ENCODE measurements at places on chromosomes 13 and 19.

DNA sequence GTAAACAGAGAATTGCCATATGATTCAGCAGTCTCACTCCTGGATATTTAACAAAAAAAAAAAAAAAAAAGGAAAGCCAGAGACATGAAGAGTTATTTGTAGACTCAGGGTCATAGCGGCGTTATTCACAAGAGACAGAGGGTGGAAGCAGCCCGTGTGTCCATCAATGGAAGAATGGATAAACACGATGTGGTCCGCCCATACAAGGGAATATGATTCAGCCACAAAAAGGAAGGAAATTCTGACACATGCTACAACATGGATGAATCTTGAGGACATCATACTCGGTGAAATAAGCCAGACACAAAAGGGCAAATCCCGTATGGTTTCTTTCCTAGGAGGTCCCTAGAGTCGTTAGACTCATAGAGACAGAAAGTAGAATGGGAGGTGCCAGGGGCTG is 14.8 kb downstream of the ACSBG2 start:
- DNase-seq = no peak

- DNase-seq = no peak
These were observed 38.2 kb downstream of the PDS5B start for GRCh38 chr13:32624441-32624840.

- DNase-seq = no peak
These were observed 2.1 kb upstream of the FBXO17 start for GRCh38 chr19:38977445-38978325.

GRCh38 chr19:49801966-49802661 is 11.0 kb downstream of the FUZ start:
- DNase-seq = no peak

- DNase-seq = no peak
These were observed 87.8 kb downstream of the LMO7 start for GRCh38 chr13:75723901-75724300.

DNA sequence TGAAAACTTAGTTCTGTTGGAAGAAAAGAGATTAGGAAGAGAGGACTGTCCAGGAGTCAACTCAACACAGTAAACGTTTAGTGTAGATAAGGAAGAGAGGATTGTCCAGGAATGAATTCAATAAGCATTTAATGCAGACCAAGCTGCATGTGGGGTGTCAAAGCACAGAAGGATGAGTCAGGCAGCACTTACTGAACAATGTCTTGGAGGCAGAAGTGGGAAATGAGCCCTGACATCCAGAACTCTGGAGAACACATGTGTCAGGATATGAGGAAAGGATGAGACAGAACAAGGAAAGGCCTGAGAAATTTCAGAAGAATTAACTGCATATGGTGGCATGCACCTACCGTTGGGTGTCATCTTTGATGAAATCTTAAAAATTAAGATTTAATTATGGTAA is 429.2 kb upstream of the HTR2A start:
- no peak for DNase-seq

- no peak for DNase-seq
These were observed 13.5 kb upstream of the ADGRE1 start for GRCh38 chr19:6873708-6874431.

GRCh38 chr19:2787115-2787514 is 1.8 kb downstream of the THOP1 start:
- no peak for DNase-seq

DNA sequence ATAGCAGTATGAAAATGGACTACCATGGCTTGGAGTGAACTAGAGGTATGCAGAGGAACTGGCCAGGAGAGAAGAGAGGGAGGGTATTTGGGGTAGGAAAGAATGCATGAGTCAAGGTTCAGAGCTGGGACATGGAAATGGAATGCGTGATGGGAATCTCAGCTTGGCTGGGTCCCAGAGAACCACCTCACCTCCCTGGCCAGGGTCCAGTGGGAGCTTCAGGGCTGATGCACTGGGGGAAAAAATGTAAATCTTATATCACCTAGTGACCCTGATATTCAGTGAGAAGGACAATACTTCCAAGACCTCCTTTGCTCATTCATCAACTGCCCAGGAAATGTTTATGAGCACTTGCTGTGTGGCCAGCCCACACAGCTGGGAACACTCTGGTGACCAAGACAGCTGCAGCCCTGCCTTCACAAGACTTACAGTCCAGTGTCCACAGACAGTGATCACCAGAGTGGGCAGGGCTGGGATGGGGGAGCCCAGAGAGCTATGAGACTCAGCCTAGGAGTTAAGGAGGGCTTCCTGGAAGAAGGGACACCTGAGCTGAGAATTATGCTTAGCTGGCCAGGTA is 12.8 kb downstream of the IGSF23 start:
- peak; percentile 89 for DNase-seq

GRCh38 chr19:35843676-35844481 is 8.4 kb downstream of the NPHS1 start:
- DNase-seq = no peak

GRCh38 chr13:48593536-48593935 is 60.2 kb upstream of the CYSLTR2 start:
- DNase-seq = no peak

- DNase-seq = no peak
These were observed 351.0 kb downstream of the NALCN start for GRCh38 chr13:101065329-101065728.

DNA sequence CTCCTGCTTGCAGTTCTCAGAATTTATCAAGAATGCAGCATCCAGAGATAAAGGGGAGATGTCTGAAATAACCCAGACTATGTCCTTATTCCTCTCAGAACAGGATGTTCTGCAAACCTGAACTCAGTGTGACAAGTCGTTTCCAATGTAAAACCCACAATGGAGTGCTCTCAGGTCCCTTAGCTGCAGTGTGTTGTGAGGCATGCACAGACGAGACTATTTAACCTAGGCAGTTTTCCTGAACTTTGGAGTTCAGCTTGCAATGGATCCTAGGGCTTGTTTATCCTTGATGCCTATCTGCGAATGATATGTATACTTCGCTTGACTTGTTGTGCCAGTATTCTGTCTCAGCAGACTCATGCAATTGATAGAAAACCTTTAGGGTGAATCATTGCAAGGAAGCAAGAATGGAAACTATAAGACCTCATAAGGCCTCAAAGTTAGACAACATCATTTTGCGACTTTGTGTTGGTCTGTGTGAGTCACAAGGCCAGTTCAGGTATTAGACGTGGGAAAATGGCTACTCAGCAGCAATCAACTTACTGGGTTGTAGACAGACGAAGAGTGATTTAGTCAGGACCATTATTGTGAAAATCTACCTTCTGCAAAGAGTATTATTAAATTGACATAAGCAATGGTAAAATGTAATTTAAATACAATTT is 2439.9 kb upstream of the PCDH20 start:
- peak; percentile 53 for DNase-seq

GRCh38 chr13:23434491-23434890 is 989 bp upstream of the SACS start:
- no peak for DNase-seq

DNA sequence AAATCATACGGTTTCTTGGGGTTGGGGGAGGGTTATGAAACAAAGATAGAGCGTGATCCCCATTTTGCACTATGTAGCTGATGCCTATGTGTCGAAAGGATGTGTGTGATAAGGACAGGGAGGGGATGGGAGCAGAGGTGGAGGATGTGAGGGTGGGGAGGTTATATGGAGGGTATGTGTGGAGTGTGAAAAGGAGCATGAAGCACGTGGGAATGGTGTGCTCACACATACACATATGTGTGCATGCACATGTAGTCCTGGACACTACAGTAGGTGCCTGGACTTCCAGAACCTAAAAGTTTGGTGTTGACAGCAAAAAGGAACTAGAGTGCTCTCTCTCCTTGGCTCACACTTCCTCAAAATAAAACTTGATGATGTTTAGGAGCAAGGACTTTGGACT is 25.4 kb downstream of the STOML3 start:
- no peak for DNase-seq

- DNase-seq = no peak
These were observed 55.7 kb downstream of the GGACT start for GRCh38 chr13:100532836-100533435.

- no peak for DNase-seq
These were observed 527 bp upstream of the EMC10 start for GRCh38 chr19:50475736-50476223.

DNA sequence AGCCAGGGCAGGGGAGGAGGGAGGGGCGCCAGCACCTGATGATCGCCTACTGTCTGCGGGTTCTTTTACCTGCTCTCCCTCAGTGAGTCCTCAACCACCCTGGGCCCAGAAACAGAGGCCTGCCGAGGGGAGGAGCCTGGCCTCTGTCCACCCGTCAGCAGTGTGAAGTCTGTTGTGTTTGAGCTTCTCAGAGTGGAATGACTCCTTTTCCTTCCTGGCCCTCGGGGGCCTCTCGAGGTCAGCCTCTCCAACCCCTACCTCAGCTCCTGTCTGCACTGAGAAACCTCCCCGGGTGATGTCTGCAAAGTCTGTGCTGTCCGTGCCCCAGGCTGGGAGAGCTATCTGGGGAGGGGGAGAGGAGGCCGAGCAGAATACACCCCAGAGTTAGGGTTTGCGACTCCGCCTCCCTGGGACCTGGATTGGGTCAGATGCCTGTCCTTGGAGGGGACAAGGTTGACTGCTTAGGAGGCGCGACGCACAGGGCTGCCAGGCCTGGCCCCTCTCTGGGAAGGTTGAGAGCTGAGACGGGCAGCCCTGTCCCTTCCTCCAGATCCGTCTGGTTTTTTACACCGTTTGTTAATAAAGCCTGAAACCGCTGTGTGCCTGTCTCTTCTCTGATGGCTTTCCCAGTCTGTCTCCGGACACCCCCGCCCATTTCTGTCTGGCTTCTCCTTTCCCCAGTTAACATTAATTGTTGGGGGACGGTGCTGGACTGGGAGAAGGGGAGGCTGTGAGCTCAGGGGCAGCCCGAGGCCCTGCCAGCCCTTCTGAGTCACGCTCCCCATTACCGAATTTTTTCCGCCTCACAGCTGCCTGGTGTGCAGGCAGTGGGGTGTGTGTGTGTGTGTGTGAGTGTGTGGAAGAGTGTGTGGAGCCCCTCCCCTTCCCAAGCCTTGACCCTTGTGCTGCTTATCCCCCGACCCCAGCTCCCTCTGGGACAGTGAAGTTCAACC is 989 bp upstream of the SSC5D start:
- peak; percentile 23 for DNase-seq

GRCh38 chr19:45066921-45067661 is 9.2 kb downstream of the ZNF296 start:
- DNase-seq = no peak

Data from HepG2 (cell line).